Immature natural killer cell (primary cell): ENCODE measurements at places on chromosomes 12 and 14. TPM values are rescaled to one million over a fixed set of nuclear protein-coding genes. Genes with fewer than 3 reads are reported as not detected.

GRCh38 chr14:95255487-95255886 is 64.2 kb downstream of the CLMN start:
- no peak for DNase-seq

DNA sequence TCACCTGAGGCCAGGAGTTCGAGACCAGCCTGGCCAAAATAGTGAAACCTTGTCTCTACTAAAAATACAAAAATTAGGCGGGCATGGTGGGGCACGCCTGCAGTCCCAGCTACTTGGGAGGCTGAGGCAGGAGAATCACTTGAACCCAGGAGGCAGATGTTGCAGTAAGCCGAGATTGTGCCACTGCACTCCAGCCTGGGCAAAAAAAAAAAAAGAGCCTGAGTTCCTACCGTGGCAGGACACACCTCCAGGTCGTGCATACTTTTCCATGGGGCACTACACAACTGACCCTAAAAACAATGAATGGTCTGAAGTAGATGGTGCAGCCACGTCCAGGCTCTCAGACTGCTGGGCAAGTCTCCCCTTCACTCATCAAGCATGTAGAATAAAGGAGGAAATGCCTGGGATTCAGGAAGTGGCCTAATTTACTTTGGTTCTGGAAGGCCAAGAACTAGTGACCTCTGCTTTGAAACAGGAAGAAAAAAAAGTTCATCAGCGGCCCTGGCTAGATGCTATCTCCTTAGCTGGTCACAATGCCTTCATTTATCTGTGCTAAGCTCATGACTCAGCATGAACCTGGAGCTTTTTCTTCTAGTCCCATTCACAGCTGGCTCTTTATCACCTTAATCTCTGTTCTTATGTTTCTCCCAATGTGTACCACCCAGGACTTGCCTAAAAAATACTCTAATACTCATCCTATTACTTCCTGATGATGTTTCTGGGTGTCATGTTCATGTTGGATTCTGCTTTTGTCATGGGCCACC is 55.8 kb upstream of the OR6J1 start:
- DNase-seq = no peak

GRCh38 chr14:33809396-33809981 is 141.4 kb downstream of the EGLN3 start:
- DNase-seq = no peak

GRCh38 chr12:60863421-60863820 is 1267.6 kb downstream of the SLC16A7 start:
- DNase-seq = no peak

DNA sequence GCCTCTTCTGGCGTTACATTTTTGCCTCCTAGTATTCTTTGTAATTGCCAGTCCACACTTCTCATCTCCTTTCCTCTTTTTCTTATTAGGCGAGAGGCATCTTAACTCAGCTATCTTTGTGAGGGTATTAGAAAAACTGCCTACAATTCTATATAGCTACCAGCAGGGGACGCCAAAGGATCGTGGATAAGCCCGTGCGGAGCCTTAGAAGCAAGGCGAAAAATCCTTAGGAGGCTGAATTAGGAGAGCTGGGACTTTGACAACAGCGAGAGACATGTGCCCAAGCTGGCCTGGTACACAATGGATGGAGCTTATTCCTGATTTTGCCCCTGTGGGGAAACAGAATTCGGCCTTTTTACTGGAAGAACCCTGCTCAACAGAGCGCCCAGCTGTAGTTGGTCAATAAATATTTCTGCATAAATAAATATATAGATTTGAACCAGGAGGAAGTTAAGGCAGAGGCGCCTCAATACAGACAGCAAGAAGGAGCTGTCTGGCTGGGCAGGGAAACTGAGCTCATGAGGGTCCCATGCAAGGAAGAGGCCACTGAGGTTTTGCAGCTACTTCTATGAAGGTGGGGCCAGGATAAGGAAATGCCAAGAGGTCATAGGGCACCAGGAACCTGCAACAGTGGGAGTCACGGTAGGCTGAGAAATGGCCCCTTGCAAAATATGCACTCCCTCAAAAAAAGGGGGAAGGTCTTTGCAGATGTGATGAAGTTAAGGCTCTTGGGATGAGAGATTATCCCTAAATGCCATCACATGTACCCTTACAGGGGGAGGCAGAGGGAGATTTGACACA is 14.6 kb upstream of the RBM19 start:
- DNase-seq = no peak

- DNase-seq = no peak
Measured at GRCh38 chr12:127025545-127025944, 1241.4 kb upstream of the TMEM132C start.

- no peak for DNase-seq
Measured at GRCh38 chr12:42944516-42944915, 355.0 kb upstream of the PRICKLE1 start.

DNA sequence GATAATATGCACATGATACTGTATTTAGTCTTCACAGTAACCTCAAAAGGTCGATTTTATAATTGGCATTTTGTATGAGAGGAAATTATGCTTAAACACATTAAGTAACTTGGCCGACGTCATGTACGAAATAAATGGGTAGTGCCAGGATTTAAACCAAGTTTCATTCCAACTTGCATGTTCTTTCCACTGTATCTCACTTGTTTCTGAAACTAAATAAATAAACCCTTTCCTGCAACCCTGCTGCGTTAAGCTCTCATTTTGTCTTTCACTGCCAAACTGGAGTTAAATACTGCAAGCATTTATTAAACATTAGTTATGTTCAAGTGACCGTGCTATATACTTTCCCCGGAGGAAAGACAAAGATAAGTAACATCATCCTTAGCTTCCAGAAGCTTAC is 293.9 kb upstream of the PRKD1 start:
- no peak for DNase-seq

DNA sequence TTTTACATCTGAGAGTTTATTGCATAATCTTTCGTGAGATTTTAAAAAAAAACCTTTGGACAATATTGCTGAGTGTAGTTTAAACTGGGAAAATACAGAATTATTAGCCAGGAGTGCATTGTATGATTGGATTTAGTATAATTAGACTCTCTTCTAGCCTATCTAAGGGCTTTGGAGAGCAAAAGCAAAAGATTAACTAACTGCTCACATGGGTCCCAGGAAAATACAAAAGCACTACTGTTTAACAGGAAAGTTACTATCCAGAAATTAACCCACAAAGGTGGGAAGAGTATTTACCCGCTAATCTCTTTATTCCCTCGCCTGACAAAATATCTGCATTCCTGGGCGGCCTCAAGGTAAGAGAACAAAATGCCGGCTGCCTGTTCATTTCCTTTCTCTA is 309.5 kb downstream of the ATXN7L3B start:
- DNase-seq = no peak

GRCh38 chr12:80708259-80708974 is 983 bp downstream of the MYF6 start:
- no peak for DNase-seq

DNA sequence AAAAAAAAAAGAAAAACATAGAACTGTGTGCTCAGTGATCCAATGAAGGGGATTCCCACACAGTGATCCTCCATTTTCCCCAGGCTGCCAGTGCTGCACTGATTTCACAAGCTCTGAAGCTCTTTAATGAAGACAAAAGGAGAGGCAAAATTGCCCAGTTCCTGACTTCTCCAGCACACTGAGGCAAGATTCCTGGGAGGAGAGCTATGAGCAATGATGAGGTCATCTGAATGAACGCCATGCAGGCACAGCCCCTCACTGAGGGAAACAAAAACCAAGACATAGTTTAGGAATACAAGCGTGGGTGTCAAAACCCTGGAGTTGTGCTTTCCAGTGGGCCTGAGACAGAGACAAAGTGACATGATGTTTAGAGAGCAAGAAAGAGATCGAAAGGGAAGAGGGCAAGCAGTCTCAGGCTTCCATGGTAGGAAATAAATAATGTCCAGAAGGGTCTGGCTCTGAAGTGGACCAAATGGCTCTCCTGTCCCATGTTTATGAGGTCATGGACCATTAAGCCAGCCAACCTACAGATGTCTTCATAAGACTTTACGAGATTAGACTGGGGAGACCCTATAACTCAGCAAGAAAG is 40.9 kb upstream of the SMUG1 start:
- DNase-seq = no peak

DNA sequence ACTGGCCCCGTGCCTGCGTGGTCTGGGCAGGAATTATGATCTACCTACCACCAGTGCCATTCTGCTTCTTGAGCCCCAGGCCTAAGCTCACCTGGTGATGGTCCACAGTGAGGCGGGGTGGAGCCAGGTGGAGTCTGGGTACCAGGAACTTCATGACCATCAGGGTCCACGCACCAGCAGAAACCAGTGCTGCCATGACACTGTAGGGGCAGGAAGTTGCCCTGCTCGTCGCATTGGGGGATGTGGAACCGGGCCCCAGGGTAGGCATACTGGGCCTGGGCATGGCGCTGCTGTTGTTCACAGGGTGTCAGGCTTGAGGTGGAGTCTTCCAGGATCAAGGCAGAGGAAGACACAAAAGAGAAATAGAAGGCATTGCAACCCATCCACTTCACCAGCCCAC is 29.6 kb downstream of the RTRAF start:
- DNase-seq = no peak

DNA sequence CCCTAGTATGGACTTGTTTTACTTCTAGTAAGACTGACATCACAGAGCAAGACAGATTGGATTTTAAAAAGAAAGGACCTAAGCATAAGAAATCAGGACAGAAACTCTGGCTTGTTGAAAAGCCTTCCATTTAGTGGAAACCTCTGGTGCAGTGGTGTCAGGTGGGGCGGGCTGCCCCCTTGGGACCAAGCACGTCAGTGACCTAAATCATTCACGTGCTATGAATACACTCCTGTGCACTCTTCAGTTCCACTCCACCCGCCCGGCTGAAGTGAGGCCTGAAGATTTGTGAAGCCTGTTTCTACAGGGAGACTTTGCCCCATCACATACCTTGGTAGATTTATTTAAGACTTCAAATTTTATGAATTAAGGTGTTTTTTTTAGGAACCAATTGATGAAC is 58.2 kb upstream of the STRN3 start:
- no peak for DNase-seq

Gene COL2A1
- polyA plus RNA-seq = not detected

Gene CABP1
- polyA plus RNA-seq = not detected

Gene OR4K15
- polyA plus RNA-seq = not detected

Gene CMAS
- polyA plus RNA-seq = 30.4 TPM

Gene ADSS1
- polyA plus RNA-seq = 0.43 TPM

Gene MTERF2
- 9.7 TPM for polyA plus RNA-seq

Gene SP7
- polyA plus RNA-seq = not detected
